ENCODE measurements at places on chromosomes 5 and 9.

GRCh38 chr5:58012102-58012501 lies 447.8 kb downstream of the PLK2 start:
- no peak for DNase-seq

- no peak for DNase-seq
Observed at GRCh38 chr5:149795360-149795759, 65.2 kb downstream of the PPARGC1B start.

DNA sequence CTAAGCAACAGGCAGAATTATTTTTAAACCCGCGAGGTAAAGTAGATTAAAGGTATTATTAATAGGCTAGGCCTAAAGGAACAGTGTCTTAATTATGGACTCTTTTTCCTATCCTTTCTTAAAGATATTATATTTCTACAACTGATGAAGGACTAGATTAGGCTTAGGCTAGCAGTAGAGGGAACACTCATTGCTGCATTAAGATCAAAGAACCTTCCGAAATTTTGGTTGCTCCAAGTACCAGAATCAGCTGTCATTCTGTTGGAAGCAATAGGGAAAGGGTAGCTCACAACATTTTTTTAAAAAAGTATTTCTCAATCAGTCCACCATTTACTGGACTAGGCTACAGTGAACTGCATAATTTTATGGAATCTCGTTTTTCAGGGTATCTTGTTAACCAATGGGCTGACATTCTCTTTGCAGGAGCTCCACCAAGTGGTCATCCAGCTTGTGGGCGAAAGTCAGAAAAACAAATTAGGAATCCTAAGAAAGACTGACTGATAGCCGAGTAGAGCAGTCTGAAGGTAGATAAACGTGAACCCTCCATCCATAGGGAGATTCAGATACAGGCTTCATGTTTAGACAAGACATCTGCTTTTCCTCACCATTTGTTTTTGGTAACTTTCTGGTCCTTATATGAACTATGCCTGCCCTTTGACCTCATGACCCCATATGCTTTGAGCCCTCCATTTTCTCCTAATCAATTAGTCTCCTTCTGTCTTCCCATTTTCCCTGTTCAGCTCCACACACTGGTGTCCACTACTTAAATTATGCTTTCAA lies 103.6 kb upstream of the CHD1 start:
- DNase-seq: no peak

DNA sequence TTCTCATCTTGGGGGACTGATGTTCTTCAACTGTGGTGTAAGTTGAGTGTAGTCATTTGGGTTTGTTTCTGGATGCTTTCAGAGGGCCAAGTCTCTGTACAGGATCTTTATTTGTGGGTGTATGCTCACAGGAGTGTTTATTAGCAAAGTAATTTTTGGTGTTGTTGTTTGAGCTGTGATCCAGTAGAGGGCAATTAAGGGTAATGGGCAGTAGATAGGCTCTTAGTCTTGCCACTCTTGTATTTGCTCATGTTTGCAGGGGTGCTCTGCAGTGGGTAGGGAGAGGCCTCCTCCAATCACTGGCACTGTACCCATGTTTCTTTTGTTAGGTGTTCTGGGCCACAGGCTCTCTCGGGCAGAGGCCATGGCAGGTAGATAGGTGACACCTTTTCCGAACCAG lies 45.9 kb upstream of the ITGA2 start:
- no peak for DNase-seq

GRCh38 chr5:92695123-92696003 lies 885.7 kb downstream of the NR2F1-AS1 start:
- no peak for DNase-seq

- no peak for DNase-seq
Observed at GRCh38 chr5:147559749-147560148, 49.9 kb upstream of the DPYSL3 start.

GRCh38 chr5:81904861-81905260 lies 67.0 kb upstream of the ATG10 start:
- DNase-seq: no peak

DNA sequence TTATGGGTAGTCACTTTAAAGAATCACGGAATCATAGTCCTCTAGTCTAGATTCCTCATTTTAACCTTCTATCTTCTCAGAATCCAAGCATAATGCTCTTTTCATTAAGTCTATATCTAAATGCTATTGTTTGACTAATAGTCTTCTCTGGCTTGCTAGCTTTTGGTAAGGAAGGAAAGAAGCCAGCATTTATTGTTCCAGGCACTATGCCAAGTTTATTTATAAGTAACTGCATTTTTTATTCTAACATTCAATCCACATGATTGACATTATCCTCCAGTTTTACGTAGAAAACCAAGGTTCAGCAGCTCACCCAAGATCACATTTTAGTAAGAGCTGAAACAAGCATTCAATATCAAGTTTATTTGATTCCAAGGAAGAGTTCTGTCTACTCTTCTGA lies 254.2 kb downstream of the SAXO1 start:
- DNase-seq: no peak

- DNase-seq: no peak
Observed at GRCh38 chr9:6153425-6153824, 62.2 kb upstream of the IL33 start.

DNA sequence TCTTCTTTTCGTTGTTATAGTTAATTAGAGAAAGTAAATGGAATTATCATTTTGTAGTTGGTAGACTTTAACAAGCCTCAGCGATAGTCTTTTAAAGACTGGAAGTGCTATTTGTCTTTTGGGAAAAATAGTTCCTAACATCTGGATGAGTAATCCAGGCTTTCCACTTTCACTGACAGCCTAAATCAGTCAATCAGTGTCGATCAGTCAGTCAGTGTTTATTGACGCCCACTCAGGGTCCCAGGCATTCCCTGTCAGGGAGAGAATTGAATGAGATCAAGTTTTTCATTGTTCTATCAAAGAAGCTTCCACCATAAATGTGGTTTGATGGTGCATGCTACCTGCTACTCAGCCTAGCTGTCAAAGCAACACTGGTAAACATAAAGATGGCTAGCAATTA lies 2.6 kb downstream of the ABL1 start:
- no peak for DNase-seq

DNA sequence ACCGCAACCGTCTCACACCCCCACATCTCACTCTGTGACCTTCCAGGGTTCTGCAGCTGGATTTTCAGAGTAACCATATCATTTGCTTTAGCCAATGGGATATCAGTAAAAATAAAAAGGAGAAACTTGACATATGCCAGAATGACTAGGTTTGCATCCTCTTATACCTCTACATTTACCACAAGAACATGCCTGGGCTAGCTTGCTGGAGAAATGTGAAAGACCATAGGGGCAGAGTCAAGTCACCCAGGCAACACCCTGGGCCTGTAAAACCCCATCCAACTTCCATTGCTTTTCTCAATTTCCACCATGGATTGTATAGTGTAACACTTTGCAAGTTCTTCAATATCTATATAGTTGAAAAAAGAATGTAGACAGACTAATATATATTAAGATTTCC lies 731.1 kb downstream of the PTPRD start:
- no peak for DNase-seq

DNA sequence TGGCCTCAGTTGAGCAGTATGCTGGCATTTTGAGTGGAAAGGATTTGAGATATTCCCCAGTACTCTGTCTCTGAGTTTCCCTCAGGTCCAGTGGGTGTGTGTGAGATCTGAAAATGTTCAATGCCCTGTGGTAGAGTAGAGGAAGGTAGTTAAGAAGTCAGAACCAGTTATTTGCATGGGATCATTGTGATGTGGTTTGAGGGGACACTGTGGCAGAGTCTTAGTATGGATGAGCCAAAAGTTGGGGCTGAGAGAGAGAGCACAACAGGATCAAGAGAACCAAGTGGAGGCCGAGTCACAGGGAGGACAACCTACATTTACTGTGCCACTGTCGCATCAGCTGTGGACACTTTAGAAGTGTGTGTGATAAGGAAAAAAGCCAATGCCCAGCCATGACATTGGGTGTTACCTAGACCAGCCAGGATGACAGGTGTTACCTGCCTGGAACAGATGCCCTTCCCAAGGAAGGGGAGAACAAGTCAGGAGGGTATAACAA lies 128.9 kb upstream of the IL12B start:
- DNase-seq: no peak

DNA sequence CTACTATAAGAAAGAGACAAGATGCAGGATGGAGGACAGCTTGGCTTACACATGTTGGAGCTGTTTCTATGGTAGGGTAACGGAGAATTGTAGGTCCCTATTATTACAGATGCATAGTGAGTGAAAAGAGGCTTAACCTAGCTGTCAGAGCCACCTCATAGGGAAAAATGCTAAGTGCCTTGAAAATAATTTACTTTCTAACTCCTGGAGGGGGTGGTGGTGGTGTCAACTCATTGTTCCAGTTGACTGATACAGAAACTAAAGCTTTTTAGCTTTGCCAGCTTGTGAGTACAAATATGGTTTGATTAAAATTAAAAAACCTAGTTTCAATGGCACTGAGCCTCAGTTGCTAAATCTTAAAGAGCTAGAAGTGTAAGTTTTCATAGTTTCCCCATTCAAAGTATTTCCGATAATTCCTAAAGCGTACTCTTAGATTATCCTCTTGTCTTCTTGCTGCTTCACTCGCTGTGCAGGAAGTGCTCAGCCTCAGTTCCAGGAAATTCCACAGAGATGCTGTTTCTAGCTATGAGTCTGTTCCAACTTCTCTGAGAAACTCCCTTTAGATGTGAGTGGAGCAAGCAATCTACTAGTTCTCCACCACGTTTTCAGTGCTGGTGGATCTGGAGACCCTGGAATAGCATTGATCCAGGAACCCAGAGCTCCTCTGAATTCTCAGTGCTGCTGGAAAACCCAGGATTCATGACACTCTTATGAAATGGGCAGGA lies 265.2 kb downstream of the DMAC1 start:
- no peak for DNase-seq

GRCh38 chr5:169602535-169602934 lies 19.0 kb downstream of the SPDL1 start:
- no peak for DNase-seq

DNA sequence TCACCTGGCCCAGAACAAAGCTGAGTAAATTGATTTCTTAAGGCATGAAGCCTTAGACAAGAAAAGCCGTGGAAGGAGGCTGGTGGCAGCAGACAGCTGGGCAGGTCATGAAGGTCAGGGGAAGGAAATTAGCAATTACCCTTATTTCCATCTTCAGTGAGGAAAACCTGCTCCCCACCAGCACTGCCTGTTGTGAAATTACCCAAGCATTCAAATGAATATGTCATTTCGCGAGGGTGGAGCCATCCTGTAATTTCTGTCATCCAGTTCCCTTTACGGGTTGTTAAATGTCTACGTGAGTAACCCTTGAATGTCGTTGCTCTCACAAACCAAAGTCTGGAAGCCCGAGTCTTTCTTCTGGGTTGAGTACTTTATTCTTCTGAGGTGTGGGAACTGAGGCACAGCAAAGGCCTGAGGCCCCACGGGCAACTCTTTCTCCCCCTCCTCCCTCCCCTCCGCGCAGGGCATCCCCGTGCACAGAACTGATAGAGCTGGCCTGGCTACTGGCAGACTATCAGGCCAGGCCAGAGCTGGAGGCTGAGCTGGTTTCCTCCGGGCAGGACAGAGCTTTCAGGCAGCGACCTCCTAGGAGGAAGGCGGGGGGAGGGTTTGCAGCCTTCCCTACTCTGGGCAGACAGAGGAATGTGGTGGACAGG lies 22.0 kb upstream of the AK3 start:
- DNase-seq: no peak

DNA sequence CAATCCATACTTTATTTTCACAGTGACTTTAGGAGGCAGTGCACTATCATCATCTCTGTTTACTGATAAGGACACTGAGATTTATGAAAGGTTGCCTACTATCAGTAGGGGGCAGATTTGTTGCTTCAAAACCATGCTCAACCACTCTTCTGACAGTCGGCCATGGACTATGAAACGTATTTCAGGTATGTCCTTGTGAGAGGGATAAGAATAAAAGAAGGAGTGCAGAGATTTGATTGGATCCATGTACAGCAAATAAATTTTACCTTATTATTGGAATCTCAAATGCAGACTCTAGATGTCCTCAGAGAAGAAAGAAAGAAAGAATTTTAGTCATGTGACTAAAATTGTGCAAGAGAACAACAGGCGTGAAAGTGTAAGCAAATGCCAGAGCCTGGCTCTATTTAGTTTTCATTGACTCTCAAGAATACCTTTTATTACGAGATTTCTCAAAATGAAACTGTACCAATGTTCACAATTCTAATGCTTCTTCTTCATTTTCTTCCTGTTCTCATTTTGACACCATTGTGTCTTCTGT lies 296.6 kb upstream of the RASA1 start:
- DNase-seq: no peak

- DNase-seq: no peak
Observed at GRCh38 chr9:134125413-134126095, 10.3 kb upstream of the WDR5 start.

DNA sequence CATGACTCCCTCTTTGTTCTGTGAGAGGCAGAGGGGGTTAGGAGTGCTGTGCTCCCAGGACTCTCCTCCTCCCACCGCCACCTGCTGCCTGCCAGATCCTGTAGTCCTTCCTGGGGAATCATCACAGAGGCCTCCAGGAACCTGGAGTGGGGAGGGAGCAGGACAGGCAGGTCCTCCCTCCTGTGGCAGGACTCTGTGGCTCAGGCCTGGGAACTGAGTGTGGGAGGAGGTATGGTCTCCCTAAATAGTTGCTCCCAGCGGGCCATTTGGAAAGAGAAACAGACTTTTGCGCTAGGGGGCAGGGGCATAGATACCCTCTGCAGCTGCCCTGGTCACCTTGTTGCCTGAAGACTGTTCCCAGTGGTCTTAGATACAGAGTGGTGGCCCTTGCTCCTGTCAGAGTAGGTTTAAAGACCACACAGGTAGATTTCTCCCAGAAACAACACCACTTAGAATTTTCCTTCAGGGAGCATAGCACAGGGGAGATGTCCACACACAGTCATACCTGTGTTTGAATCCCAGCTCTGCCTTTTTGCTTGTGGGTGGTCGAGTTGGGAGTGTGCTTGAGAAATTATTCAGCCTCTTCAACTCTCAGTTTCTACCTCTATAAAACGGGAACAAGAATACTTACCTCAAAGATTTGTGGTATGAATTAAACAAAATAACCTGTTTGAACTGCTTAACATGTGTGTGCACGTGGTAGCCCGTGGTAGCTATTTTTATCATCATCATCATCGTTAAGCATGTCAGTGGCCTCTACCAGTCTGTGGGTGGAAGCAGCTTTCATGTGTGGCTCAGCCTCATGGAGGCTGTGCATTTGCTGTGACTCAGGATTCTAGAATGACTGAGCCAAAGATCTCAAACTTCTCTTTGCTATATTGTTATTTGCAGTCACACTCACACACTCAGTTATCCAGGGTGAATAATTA lies 55.8 kb downstream of the SLC22A5 start:
- peak; percentile 51 for DNase-seq

DNA sequence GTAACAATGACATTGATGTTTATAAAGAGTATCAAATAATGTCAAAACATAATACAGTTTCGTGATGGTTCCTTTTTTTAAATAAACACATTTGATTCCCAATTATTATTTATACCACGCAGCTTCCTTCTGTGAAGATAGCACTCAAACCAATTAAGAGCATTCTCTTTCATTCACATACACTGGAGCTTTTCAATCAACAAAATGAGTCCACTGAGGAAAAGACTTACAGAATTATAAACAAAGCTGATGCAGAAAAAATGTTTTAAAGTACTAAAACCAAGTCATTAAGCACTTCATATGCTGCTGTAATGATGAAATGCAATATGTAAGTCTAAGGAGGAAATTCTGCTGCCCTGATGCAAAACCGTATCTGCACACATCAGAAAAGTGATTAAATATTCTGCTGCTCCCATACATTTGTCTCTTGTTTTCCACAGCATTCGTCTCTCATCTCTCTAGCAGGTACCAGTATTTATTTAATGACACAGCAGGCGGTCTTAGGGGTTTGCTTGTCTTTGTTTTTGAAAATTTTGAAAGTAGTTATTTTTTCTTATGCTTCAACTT lies 147.1 kb downstream of the CDH10 start:
- no peak for DNase-seq
